WTC11 (cell line): ENCODE measurements at places on chromosomes 7 and 10. TPM values are rescaled to one million over a fixed set of nuclear protein-coding genes. Genes with fewer than 3 reads are reported as not detected.

DNA sequence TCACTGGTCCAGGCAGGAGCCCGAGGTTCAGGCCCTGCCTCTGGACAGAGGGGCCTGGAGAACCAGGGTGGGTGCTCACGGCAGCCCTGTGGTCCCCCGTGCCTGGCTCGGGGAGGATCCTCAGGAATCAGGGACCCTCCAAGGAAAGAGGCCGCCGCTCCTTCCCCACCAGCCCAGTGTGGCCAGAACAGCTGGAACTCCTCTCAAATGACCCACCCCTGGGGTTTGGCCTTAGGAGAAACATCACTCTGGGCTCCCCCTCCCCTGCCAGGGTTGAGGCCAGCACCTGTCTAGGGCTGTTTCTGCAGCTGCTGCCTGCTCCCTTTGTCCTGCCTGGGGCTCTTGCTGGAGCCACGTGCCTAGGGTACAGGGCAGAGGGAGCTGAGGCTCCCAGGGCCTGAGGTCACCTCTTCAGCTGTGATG is 161.0 kb downstream of the RNF216 start:
- no peak for DNase-seq

- DNase-seq, result no peak
Observed at GRCh38 chr10:72043016-72043834, 45.1 kb downstream of the SPOCK2 start.

GRCh38 chr10:71590781-71591350 is 128.7 kb downstream of the C10orf105 start:
- DNase-seq, result no peak

DNA sequence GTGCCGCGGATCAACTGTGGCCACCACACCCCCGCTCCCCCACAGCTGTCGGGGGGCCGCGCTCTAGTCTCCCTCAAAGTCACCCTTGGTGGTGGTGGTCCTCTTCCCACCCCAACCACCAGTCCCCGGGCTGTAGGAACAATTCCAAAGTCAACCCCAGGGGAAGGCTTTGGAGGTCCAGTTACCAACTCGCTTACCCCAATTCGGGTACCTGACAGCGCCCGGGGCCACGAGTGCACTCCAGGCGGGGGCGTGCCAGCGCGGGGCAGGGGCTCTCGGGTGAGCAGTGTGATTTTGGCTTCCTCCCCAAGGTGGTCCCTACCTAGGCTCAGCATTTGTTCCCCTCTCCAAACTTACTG is 584 bp upstream of the ZMIZ1 start:
- DNase-seq, result no peak

DNA sequence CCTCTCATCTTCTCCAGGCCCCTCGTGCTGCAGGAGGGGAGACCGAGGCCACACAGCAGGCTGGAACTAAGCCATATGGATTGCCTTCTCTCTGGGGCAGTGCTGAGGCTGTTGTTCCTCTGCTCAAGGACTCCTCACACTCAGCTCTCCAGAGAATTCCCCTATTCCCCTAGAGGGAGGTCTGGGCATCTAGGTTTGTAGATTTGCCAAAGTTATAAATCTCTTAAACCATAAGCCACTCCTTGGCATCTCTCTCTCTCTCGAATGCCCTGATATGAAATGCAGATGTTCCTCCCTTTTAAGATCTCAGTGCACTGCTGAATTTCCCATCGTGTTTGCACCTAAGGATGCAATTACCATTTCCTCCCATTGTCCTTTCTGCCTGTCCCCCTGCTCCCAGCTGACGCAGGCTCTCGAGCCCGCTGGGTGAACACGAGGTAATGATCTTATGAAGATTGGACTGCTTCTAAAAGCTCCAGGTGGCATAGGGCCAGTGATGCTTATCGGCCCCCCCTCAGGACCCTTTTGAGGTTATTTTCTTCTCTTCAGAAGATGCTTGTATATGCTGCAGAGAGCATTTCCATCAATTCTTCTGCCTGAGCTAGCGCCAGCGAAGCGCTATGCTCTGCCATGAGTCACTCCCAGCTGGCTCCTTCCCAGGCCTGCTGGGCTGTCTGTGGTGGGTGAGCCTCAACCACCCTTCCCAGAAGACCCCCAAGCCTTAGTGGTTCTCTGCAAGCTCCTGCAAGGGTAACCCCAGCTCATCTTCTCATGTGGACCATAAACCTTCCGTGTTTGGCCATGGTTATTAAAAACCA is 41.6 kb upstream of the AQP1 start:
- DNase-seq, result no peak

DNA sequence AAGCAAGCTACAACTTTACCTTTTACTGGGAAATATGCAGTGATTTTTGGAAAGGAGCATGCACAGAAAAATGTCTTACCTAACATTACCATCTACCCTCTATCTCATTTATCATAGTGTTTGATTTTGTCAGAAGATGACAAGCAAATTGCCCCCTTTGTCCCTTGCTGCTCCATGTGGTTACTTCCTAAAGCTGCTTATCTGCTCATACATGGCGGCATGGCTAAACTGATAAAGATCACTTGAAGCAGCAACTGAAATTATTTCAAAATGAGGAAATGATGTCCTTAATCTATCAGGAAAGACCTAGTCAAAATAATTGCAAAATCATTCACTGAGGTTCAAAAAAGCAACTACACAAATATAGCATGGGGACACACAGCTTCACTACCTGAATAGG is 1198.5 kb upstream of the SORCS1 start:
- no peak for DNase-seq

DNA sequence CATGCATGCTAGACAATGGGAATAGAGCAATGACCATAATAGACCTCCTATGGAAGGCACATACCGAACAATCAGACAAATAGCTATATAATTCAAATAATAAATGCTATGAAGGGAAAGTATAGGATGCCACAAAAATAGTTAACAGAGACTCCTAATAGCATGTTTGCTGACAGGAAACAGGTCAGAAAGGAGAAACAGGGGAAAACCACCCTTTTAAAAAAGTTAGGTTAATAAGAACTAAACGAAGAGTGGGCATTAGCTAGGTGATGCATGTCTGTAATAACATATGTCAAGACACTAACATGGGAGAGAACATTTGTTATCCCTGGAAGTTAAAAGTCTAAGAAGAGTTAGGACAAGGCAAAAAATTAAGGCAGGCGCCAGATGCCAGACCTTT is 58.9 kb downstream of the ABI1 start:
- DNase-seq, result no peak

- no peak for DNase-seq
Observed at GRCh38 chr7:125279961-125280360, 350.3 kb upstream of the POT1 start.

DNA sequence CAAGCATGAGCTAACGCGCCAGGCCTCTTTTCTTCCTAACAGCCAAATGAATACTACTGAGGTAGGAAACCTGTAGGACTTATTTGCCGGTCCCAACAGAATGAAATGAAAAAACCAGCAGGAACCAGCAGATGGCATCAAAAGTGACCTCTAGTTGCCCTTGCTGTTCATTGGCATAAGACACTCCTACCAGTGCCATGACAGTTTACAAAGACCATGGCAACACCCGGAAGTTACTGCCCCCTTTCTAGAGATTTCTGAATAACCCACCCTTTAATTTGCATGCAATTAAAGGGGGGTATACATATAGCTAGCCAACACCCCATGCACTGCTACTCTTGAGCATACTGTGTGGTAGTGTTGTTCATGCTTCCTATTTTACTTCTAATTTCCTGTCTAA is 65.2 kb downstream of the ATE1 start:
- DNase-seq, result no peak

GRCh38 chr10:96415891-96416554 is 57.2 kb upstream of the OPALIN start:
- DNase-seq, result no peak

GRCh38 chr7:128255271-128255670 is 14.2 kb downstream of the LEP start:
- DNase-seq, result no peak

DNA sequence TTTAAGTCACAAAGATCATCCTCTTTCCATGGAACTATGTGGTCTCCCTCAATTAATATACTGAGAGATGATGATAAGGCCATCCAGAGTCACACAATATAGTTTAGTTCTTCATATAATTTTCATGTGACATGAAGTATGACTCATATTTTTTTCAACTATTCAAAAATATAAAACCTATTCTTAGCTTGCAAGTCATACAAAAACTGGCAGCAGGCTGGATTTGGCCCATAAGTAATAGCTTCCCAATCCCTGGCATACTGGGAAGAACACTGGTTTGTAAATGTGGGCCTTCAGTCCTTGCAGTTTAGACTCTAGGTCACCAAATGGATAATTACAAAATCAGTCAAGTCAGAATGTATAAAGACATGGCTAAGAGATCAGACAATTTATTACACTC is 356.6 kb downstream of the PPP1R3A start:
- DNase-seq, result no peak

- DNase-seq, result no peak
Observed at GRCh38 chr7:44764081-44764480, 15.4 kb downstream of the ZMIZ2 start.

GRCh38 chr7:1236831-1237701 is 4.4 kb downstream of the UNCX start:
- DNase-seq, result peak; percentile 23

GRCh38 chr10:122974023-122974422 is 6.2 kb upstream of the PSTK start:
- DNase-seq, result no peak

GRCh38 chr10:30294476-30295240 is 54.4 kb downstream of the MTPAP start:
- no peak for DNase-seq

DNA sequence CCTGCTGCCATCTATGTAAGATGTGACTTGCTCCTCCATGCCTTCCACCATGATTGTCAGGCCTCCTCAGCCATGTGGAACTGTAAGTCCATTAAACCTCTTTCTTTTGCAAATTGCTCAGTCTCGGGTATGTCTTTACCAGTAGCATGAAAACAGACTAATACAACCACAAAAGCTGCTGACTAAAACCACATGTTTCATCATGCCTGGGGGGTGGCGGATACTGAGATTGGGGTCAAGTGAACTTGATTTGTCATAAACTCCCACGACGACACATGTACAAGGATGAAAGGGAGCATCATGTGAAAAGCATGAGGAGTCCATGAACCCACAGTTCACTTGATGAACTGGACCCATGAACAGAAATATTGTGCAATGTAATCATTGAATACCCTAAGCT is 134.9 kb upstream of the ANK3 start:
- DNase-seq, result no peak

- peak; percentile 20 for DNase-seq
Observed at GRCh38 chr10:20593649-20594048, 303.5 kb downstream of the NEBL start.

GRCh38 chr7:940599-941408 is 13.7 kb downstream of the ADAP1 start:
- no peak for DNase-seq

GRCh38 chr10:109504401-109504800 is 418.9 kb downstream of the XPNPEP1 start:
- DNase-seq, result no peak

GRCh38 chr10:27716521-27716920 is 29.1 kb downstream of the MKX start:
- DNase-seq, result no peak

DNA sequence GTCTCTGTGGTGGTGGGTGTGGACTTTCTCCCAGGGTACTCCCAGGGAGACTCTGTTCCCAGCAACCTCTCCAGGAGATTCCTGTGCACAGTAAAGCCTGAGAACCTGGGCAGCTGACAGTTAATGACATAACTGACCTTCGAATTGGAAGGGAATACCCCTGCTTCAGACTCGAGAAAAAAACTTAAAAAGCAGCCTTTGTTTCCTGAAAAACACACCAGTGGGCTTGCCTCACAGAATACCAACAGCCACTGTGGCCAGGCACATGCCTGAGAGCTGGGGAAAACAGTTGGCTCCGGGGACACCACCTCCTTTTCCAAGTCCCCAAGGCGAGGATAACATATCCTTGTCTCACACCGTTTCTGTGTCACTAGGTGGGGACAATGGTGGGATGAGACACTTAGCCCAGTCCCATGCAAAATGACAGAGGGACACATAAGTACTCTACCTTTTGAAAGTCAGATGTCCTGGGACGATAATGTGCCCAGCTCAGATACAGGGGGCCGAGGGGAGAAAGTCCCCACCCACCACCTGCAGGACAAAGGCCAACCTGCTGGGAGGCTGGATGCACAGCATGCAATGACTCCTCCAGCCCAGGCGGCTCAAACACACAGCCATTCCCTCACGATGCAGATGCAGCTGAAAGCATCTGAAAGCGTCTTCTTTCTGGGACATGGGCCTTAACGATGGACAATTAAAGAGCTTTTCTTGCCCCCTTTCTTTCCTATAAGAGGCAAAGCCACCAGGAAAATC is 65.6 kb downstream of the HIPK2 start:
- DNase-seq, result no peak

- peak; percentile 70 for DNase-seq
Observed at GRCh38 chr7:28626624-28627262, 214.4 kb downstream of the CREB5 start.

- no peak for DNase-seq
Observed at GRCh38 chr7:66050990-66051448, 24.6 kb upstream of the ASL start.

- DNase-seq, result peak; percentile 49
Observed at GRCh38 chr10:19966751-19967150, 150.5 kb downstream of the PLXDC2 start.

GRCh38 chr7:122762071-122762470 is 59.3 kb upstream of the RNF148 start:
- DNase-seq, result no peak

- no peak for DNase-seq
Observed at GRCh38 chr10:74024600-74024999, 26.7 kb downstream of the VCL start.

DNA sequence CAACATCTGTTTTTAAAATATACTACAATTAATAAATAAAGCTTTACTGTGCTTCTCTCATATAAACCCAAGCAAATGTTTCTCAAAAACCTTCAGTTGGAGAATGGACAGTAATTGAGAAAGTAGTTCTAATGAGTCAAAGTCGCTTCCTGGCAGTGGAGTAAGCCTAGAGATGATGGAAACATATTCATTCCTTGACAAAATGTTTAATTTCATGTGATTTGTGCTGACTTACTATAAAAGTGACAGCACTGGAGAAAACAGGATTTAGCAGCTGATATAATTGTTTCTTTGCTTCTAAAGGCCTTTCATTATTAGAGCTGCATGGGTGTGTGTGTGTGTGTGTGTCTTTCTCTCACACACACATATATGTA is 9.0 kb downstream of the ELMO1 start:
- DNase-seq, result no peak

The OR6B1 gene
- total RNA-seq, result not detected in 3 replicates

The MEOX2 gene
- 0.07 to 0.16 TPM (median 0.14 TPM) in 3 replicates for total RNA-seq

The GBX1 gene
- 0.27 to 0.55 TPM in 2 of 3 replicates, not detected in the other for total RNA-seq

The PNLIP gene
- total RNA-seq, result 1.4 to 1.9 TPM (median 1.6 TPM) in 3 replicates

The ANKRD7 gene
- total RNA-seq, result 1.7 to 3.5 TPM (median 1.9 TPM) in 3 replicates

The ZNF518A gene
- 29.9 to 34.3 TPM (median 32.0 TPM) in 3 replicates for total RNA-seq

The ANXA8 gene
- total RNA-seq, result 0.18 to 0.20 TPM in 2 of 3 replicates, not detected in the other

The CACNB2 gene
- 3.2 to 4.4 TPM (median 3.3 TPM) in 3 replicates for total RNA-seq

The CC2D2B gene
- total RNA-seq, result 0.20 to 0.32 TPM (median 0.25 TPM) in 3 replicates

The UCMA gene
- 1.0 to 1.9 TPM (median 1.5 TPM) in 3 replicates for total RNA-seq
